ENCODE measurements at places on chromosomes 12 and 14. TPM values are rescaled to one million over a fixed set of nuclear protein-coding genes. Genes with fewer than 3 reads are reported as not detected.

DNA sequence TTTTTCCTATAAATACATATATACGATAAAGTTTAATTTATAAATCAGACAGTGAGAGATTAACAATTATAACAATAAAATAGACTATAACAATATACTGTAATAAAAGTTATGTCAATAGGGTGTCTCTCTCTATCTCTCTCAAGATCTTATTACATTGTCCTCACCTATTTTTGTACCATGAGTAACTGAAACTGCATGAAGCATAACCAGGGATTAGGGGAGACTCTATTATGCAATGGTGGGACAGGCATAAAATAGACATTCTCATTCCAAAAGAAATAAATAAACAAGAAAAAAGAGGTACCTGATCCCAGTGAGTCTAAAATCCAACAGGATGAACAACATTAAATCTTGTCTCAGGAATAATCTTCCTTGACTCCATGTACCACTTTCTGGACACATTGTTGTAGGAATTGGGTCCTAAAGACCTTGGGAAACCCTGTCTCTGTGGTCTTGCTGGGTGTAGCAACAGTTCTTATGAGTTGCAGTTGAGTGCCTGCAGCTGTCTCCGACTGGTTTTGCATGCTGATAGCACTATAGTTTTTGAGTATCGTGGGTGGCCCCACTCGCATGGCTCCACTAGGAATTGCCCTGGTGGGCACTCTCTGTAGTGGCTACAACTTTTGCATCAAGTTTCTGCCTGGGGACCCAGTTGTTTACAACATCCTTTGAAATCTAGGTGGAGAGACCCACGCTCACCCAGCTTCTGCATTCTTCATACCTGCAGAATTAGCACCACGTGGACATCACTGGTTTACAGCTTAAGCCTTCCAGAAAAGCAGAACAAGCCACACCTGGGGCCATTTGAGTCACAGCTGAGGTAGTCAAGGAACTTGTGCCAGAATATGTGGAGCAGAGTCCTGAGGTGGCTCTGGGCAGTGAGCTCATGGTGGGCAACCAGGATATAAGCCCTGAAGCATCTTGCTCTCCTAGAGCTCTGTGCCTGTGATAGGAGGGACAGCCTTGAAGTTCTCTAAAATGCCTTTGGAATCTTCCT is 204.7 kb downstream of the KITLG start:
- H3K4me3 ChIP-seq = no peak overlapping the region

- no peak overlapping the region for H3K27ac ChIP-seq
- no peaks in the 10 kb centered on the region for H3K4me1 ChIP-seq
- no peak overlapping the region for H3K4me3 ChIP-seq
Measured at GRCh38 chr14:79841433-79841832, 369.9 kb downstream of the DIO2 start.

- peaks cover 28% of the 10 kb centered on the region for H3K36me3 ChIP-seq
- no peak overlapping the region for H3K4me3 ChIP-seq
- peaks cover 1% of the 10 kb centered on the region for H3K27me3 ChIP-seq
- no peak for DNase-seq
Measured at GRCh38 chr12:50248883-50249282, 34.4 kb downstream of the LIMA1 start.

DNA sequence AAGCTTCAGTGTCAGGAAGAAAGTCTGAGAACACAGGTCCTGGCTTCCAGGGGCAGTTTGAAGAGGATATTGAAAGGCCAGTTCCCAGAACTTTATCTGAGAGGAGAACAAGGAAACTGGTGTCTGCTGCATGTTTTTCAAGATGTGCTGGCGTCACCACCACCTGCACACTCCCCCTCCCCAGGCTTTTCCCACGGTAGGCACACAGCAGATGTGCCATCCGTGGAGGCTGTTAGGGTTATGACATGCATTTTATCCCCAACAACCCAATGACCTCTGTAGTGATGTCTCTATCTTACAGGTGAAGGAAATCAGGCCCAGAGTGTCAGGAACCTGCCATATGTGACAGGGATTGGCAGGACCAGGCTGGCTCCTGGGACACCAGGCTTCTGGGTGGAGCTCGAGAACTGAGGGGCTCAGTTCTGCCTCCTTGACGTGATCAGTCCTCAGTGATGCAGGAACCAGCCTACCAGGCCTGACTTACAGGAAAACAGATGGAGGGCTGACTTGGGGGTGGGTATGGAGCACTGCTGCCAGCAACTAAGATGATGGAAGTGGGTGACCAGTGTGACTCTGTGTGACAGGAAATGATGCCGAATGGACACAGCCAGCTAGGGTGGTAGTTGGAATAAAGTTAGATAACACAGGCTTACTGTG is 16.8 kb downstream of the SLC25A47 start:
- no peaks in the 10 kb centered on the region for H3K27me3 ChIP-seq
- H3K4me1 ChIP-seq = peaks cover 11% of the 10 kb centered on the region
- no peak for DNase-seq
- H3K36me3 ChIP-seq = peaks cover 31% of the 10 kb centered on the region
- H3K4me3 ChIP-seq = no peak overlapping the region
- no peak overlapping the region for H3K27ac ChIP-seq

Gene FOXN3
- total RNA-seq = 38.9 TPM
